ENCODE measurements at places on chromosomes 5 and 9.

- peak; percentile 55 for DNase-seq
Observed at GRCh38 chr9:5269249-5269715, 35.2 kb downstream of the RLN2 start.

- no peak for DNase-seq
Observed at GRCh38 chr9:74946686-74947085, 6.0 kb downstream of the C9orf40 start.

DNA sequence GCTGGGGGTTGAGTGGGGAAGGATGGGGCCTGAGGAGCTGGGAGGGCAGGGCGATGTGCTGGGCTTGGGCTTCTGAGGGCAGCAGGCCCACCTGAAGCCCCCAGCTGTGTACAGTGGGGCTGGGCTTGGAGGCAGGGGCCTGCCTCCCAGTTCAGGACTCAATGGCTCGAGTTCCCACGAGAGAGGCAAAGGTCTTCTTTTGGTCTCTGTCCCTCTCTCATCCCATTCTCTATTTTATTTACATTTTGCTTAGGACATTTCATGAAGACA is 180.6 kb downstream of the MACROH2A1 start:
- no peak for DNase-seq

DNA sequence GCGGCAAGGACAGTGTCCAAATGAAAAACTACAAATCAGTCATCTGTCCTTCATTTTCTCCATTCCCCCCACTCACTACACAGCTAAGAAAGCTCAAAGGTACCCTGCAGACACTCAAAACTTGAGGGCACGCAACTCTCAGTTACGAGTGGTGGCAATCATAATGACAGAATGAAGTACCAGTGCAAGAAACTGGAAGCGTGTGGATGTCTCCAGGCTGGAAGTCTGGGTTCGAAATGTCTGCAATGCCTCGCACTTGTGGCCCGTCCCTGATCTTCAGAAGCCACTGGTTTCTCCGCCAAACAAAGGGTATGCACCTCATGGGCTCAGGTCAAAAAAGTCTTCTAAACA is 597 bp upstream of the CENPH start:
- DNase-seq, result no peak

- DNase-seq, result no peak
Observed at GRCh38 chr9:134291961-134292871, 34.0 kb upstream of the RXRA start.

DNA sequence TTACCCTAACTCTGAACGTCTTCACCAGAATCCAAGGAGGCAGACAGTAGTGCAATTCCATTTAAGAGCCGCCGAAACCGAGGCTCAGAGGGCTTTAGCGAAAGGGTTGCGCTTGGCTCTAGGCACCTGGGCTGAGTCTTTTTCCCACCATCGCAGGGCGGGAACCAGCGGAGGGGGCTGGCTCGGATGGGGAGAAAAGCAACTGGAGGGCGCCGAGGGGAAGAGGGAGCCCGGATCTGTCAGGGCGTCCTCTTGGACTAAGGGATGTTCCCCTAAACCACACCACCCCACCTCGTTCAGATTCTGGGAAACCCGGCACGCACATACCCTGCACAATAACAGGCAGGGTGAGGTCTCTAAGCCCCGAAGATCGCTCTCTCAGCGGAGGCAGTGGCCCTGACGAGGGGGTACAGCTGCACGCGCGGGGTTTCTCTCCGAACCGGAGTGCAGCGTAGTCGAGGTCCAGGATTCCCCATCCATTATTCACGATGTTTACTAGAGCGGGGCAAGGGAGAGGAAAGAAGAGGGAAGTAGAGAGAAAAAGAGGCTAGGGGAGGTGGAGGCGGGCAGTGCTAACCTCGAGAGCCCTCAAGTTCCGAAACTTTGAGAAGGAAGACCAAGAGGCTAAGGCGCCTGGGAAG is 1.3 kb upstream of the POU4F3 start:
- DNase-seq, result no peak

DNA sequence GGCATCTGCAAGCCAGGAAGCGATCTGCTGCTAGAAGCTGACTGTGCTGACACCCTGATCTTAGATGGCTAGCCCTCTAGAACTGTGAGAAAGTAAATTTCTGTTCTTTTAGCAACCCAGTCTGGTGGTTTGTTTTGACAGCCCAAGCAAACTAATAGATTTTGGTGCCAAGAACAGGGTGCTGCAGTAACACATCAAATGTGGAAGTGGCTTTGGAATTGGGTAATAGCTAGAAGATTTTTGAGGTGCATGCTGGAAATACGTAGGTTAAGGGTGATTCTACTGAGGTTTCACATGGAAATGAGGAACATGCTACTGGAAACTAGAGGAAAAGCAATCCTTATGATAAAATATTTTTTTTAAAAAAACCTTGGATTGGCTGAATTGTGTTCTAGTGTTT is 153.5 kb upstream of the SH3GL2 start:
- no peak for DNase-seq

DNA sequence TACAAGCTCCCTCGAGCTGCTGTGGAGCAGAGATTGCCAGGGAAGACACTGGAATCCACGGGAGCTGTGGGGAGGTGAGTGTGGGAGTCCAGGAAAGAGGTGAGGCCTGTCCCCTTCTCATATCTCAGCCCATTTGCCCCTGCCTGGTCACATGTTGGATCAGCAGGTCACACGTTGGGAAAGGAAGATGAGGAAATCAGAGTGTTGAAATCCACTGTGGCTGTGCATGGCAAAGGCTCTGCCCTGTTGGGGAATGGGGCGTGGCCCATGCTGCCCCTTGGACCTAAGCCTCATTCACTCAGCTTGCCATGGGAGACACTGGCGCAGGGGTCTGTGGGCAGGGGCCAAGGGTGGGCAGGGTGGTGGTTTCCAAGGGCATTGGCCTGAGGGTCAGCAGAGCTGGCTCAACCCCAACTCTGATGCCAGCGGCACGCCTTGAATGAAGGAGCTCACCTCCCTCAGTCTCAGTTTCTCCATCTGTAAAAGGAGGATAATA is 85.4 kb upstream of the CPEB4 start:
- no peak for DNase-seq

DNA sequence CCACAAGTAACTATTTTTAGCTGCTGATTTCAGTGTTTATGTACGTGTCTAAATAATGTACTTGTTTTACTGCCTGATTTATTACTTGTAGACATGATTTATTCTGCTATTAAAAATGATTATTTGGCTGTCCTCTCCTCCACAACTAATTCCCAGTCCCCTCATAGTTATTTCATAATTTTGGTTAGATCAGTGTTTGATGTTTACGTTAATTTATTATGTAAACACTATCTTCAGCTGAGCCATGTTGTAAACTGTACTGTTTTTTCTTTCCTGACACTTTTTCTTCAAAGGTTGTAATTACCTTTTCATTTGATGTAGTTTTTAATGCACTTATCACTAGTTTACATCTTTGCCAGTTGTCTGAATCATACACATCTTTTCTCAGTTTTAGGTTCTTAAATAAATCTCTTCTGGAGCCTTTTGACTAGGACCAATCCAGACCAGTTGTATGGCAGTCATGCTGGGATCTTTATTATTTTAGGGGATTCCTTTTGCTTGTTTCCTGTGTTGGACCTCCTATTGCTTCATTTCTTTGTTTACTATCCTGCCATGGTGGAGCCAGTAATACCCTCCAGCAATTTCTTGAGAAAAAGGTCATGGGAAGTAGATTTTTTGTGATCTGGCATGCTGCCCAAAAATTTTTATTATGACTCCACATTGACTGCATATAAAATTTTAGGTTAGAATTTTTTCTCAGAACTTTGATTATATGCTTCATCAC is 16.1 kb downstream of the AP3S1 start:
- no peak for DNase-seq

DNA sequence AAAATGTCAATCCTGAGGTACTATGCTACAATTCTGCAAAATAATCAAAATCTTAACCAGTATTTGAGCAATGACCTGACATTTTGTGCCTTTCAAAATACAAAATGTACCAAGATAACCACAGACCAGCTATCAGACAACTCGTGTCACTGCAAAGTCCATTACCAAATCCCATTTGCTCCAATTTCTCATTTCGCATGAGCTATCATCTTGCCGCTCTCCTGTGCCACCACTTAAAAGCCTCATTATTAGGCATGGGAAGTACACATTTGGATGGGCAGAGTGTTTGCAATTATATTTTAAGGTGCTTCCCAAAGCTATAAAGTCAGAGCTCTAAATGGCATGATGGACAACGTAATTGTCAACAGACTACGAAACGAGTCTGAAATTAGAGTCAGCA is 205.2 kb downstream of the AGTPBP1 start:
- DNase-seq, result no peak

GRCh38 chr5:181189363-181189961 is 15.5 kb downstream of the TRIM7 start:
- DNase-seq, result peak; percentile 88

DNA sequence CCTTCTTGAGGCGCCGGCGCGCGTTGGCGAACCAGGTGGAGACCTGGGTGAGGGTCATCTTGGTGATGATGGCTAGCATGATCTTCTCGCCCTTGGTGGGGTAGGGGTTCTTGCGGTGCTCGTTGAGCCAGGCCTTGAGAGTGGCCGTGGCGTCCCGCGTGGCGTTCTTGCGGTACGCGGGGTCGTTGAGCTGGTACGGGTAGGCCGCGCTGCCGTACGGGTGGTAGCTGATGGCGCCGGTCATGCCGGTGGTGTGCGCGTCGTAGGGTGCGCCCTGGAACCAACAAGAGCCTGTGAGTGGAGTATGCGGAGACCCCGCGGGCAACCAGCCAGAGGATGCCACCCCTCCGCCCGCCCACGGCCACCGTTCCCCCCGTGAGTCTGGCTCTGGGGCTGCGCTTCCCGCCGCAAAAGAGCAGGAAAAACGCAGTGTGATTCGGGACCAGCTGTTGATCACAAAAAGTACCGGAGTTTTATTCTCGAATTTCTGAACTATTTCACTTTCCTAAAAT is 1.9 kb downstream of the IRX2 start:
- DNase-seq, result no peak

DNA sequence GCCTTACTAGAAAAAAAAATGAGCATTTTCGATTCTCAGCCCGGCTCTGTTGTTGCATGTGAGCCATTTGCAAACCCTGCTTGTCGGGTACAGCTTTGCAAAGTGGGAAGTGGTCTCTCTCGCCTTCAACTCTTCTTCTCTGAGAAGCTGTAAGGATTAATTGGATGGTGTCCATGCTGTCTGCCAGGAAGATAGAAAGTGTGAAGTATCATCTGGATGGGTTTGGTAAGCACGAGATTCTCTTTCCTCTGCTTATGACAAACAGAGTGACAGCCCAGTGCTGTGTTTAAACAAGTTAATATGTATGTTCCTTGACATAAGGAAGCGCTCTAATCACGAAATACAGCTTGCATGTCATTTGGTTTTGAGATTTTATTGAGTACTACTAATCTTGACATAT is 109.1 kb upstream of the SPATA31D4 start:
- no peak for DNase-seq

- peak; percentile 63 for DNase-seq
Observed at GRCh38 chr9:105994970-105995369, 300.6 kb downstream of the TMEM38B start.

DNA sequence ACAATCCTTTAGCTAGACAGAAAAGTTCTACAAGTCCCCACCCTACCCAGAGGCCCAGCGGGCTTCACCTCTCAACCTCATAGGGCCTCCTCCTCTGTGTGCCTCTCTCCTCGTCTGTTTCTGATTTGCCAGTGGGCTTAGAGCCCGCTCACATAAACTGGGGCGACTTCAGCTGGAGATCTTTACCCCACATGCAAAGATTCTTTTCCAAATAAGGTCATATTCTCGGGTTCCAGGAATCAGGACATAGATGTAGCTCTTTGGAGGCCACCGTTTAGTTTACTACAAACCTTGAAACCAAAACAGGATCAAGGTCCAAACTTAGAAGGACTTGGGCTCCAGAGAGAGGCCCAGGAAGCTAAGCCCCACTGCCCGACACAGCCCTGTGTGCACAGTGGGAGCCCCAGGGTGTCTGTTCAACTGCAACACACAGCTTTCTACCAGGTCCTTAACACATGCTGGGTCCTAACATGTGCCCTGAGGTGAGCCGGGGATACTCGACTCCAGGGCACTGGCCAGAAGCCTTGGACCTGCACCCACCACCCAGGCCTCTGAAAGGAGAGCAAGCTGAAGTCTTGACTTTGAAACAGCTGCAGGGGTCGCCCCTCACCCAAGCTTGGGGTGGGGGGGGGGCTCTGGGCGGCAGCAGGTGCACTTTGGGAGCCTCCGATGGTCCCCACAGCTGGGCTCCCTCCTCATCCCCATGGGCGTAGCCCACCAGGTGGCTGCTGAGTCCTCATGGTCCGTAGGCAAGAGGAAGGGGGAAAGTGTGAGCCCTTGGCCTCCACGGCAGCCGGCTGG is 26.8 kb upstream of the SLC12A7 start:
- DNase-seq, result no peak

DNA sequence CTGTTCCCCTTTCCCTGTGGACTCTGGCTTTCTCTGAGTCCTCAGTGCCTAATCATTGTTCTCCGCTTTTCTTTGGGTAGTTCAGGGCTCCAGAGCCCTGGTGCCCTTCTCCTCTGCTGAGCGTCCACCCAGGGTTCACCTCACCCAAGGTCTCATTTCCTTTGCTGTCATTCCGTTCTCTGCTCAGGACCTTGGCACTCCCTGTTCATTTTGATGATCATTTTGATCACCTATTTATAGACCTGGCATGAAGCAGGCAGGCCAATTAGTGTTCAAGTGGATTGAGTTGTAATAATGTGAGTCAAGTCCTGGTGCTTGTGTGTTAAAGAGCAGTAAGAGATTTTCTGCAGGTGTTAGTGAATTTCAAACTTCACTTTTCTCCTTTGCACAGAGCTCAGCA is 3.6 kb downstream of the TRIO start:
- DNase-seq, result no peak

GRCh38 chr9:134474055-134474370 is 147.8 kb downstream of the RXRA start:
- DNase-seq, result no peak

DNA sequence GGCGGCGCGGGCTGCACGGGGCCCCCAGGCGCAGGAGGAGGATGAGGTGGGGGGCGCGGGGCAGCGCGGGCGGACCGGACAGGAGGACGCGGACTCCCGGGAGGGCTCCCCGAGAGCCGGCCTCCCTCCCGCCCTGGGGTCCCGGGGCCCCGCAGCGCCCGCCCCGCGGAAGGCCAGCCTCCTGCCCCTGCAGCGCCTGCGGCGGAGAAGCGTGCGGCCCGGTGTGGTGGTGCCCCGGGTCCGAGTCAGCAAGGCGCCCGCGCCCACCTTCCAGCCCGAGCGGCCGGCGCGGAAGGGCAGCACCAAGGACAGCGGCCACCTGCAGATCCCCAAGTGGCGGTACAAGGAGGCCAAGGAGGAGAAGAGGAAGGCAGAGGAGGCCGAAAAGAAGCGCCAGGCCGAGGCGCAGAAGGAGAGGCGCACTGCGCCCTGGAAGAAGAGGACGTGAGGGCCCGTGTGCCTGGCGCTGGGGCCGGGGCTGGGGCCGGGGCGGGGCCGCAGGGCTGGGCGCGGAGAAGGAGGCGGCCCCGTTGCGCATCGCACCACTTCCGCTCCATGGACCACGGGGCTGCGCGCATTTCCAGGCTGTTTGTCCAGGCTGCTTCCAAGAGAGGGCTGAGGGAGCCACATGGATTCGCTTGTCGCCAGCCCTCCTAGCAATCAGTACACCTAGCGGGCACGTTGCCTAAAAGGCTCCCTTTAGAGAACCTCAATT is 86.0 kb downstream of the ANKRD33B start:
- DNase-seq, result no peak

GRCh38 chr5:80667384-80667783 is 12.6 kb upstream of the DHFR start:
- no peak for DNase-seq
